ENCODE measurements at places on chromosomes 7 and 10. TPM values are rescaled to one million over a fixed set of nuclear protein-coding genes. Genes with fewer than 3 reads are reported as not detected.

The GPRIN2 gene
- 4.9 TPM for total RNA-seq

- no peaks in the 10 kb centered on the region for H3K4me1 ChIP-seq
- H3K4me3 ChIP-seq, result no peak overlapping the region
- no peaks in the 10 kb centered on the region for H3K36me3 ChIP-seq
- no peaks in the 10 kb centered on the region for H3K27me3 ChIP-seq
- no peak overlapping the region for H3K27ac ChIP-seq
- DNase-seq, result no peak
Observed at GRCh38 chr7:81534446-81534845, 235.4 kb downstream of the HGF start.

The KLF14 gene
- total RNA-seq, result 0.22 TPM

The CALHM3 gene
- total RNA-seq, result not detected

DNA sequence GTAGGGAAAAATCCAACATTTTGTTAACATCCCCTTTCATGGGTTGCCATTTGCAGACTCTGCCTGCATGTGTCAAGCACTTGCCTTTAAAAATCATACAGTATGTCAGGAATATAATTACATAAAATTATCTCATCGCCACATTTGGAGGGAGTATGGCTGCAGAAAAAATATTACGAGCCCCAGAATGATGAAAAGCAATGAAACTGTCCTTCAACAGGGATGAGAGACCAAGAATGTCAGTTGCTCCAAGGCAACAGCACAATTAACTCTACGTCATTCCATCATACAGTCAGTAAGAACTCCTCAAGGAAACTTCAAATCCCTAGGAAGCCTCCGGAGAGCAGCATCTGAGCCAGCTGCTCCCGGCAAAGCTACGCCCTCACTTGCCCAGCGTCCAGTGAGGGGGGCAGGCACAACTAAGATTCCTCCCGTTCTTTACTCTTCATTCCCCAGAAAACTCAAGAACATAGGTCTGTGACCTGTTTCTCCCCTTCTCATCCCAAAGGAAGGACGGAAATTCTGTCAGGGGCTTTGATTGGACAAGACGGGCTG, 132.9 kb downstream of the ANLN start:
- H3K4me3 ChIP-seq, result no peak overlapping the region
- DNase-seq, result no peak
- no peaks in the 10 kb centered on the region for H3K4me1 ChIP-seq

DNA sequence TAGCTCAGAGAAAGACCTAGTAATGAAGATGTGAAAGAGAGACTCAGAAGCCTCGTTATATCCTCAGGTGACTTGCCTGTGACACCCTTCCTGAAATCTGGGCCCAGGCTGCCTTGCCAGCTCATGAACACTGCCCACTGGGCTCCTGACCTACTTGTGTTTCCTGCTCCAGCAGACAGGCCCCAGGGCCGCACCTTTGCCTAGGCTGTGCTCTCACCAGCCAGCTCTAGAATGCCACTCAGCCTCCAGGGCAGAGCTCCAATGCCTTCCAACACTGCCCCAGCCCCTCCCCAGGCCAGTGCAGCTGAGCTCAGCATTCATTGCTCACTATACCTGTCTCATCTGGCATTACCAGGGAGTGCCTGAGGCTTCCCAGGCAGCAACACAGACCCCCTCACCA, 94.3 kb downstream of the DLG5 start:
- peaks cover 11% of the 10 kb centered on the region for H3K4me1 ChIP-seq
- no peaks in the 10 kb centered on the region for H3K27me3 ChIP-seq
- no peak overlapping the region for H3K27ac ChIP-seq
- H3K4me3 ChIP-seq, result no peak overlapping the region
- peaks cover 64% of the 10 kb centered on the region for H3K36me3 ChIP-seq
- DNase-seq, result no peak

The C7orf33 gene
- not detected for total RNA-seq

GRCh38 chr10:43292755-43293676, 26.2 kb upstream of the RASGEF1A start:
- H3K4me3 ChIP-seq, result no peak overlapping the region
- peak; percentile 85 for DNase-seq
- H3K4me1 ChIP-seq, result peaks cover 6% of the 10 kb centered on the region
- H3K27me3 ChIP-seq, result no peaks in the 10 kb centered on the region

DNA sequence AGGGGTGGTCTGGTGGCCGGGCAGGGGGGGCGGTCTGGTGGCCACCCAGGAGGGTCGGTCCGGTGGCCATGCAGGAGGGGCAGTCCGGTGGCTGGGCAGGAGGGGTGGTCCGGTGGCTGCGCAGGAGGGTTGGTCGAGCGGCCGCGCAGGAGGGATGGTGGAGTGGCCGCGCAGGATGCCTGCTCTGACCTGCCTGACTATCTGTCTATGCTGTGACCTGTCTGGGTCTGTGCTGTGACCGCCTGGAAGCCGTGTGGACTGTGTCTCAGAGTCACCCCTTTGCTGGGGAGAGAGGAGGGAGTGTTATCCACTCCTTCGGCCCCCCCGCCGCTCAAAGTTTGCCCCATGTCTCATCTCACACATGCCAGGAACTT, 113.2 kb downstream of the ACTR3B start:
- H3K27ac ChIP-seq, result no peak overlapping the region
- DNase-seq, result no peak
- peaks cover 3% of the 10 kb centered on the region for H3K36me3 ChIP-seq
- H3K4me1 ChIP-seq, result no peaks in the 10 kb centered on the region
- H3K4me3 ChIP-seq, result no peak overlapping the region
- no peaks in the 10 kb centered on the region for H3K27me3 ChIP-seq

- no peak for DNase-seq
- H3K27ac ChIP-seq, result no peak overlapping the region
- H3K27me3 ChIP-seq, result no peaks in the 10 kb centered on the region
- H3K4me3 ChIP-seq, result no peak overlapping the region
- no peaks in the 10 kb centered on the region for H3K36me3 ChIP-seq
- no peaks in the 10 kb centered on the region for H3K4me1 ChIP-seq
Observed at GRCh38 chr7:148630078-148630477, 39.5 kb downstream of the C7orf33 start.

DNA sequence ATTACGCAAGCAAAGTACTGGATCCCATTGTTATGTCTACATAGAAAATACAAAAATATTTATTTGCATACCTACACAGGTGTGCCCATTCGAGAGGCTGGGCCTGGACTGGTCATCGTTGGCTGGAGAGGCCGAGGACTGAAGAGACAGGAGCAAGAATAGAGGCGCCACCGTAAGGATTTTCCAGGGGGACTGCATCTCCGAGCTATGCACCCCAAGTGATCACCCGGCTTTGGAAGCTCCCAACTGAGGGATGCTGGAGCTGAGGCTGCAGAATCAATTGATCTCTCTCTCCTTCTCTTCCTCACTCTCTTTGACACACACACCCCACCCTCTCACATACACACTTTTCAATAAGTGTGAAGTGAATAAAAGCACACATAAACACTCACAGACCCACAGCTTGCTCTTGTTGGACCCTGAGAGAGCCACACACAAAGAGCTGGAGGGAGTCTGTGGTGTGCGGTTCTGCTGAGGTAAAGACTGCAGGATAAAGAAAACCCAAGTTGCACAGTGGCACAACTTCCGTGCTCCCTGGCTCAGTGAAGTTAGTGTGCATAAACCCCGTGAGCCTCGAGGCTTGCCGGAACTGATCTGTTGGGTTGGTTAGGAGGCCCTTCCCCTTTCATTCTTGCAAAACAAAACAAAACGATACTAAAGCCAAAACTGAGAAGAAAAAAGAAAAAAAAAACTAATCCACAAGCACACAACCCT, at the start of gene AOAH:
AOAH (minus strand) TSS at position 544 of the 714 bp plus-strand sequence; CDS start at position 198, 346 bp downstream.
- no peaks in the 10 kb centered on the region for H3K27me3 ChIP-seq
- H3K4me1 ChIP-seq, result no peaks in the 10 kb centered on the region
- DNase-seq, result no peak
- no peak within 1 kb of the TSS for H3K4me3 ChIP-seq
- no peaks in the 10 kb centered on the region for H3K36me3 ChIP-seq
- no peak within 1 kb of the TSS for H3K27ac ChIP-seq

- H3K27me3 ChIP-seq, result no peaks in the 10 kb centered on the region
- H3K4me3 ChIP-seq, result peak overlapping the region; percentile 98
- H3K4me1 ChIP-seq, result peaks cover 14% of the 10 kb centered on the region
- peak overlapping the region; percentile 58 for H3K27ac ChIP-seq
Observed at GRCh38 chr10:102504976-102505300, 1.2 kb downstream of the SUFU start.

DNA sequence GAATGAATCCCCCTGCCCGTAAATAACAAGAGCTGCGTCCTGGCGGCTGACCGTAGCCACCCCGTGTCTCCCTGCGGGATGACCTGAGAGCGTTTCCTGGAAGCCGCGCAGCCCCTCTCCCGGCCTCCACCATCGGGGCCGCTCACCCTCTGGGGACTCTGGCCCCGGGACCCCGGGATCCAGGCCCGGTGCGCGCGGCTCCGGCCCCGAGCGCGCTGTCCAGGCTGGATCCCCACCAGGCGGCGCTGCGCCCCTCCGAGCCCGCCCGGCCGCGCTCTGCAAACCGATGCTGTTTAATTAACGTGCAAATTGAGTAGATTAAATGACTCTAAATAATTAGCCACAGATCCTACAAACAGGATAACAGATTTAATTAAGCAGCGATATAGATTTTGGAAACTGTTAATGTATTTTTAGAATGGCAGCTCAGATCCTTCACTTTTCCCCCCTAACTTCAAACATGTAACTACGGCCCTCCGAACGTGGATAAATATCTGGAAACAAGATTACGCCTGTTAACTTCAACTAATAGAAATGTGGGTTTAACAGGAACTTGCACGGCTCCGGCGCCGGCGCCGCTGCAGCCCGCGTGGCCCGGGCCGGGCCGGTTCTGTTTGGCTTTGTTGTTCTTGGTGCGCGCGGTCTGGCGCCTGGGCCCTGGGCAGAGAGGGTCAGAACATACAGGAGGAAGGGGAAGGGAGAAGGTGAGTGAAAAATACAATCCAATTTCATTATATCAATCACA, 7.1 kb upstream of the UNCX start:
- H3K36me3 ChIP-seq, result no peaks in the 10 kb centered on the region
- H3K27me3 ChIP-seq, result peaks cover 85% of the 10 kb centered on the region
- H3K4me3 ChIP-seq, result no peak overlapping the region
- peak; percentile 66 for DNase-seq
- no peak overlapping the region for H3K27ac ChIP-seq

DNA sequence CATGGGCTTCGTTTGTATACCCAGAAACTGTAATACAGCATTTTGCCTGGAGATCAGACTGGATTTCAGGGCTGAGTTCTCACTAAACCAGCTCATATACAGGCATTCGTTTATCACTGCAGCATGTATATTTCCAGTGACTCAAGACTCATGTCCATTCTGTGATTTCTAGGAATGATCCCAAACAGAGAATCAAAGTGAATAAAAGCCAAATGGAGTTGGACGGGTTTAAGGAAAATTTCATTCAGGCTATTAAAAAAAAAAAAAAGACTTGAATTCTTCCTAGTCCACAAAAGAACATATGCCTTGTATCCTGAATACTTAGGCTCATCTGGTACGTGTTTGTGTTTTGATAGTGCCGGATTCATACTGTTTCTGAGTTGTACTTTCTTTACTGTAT, 46.8 kb downstream of the TET1 start:
- no peak overlapping the region for H3K4me3 ChIP-seq
- peaks cover 18% of the 10 kb centered on the region for H3K36me3 ChIP-seq
- DNase-seq, result peak; percentile 33
- H3K27me3 ChIP-seq, result no peaks in the 10 kb centered on the region

- DNase-seq, result no peak
- no peak overlapping the region for H3K27ac ChIP-seq
- H3K4me1 ChIP-seq, result peaks cover 6% of the 10 kb centered on the region
- no peaks in the 10 kb centered on the region for H3K27me3 ChIP-seq
- no peak overlapping the region for H3K4me3 ChIP-seq
Observed at GRCh38 chr10:97593421-97593820, 3.9 kb downstream of the C10orf62 start.

Measured in spinal cord (tissue), 10 donors.